NCI-H510A (cell line): ENCODE measurements at places on chromosomes 12 and 14.

GRCh38 chr12:127052511-127053232, 1214.3 kb upstream of the TMEM132C start:
- no peak for DNase-seq

DNA sequence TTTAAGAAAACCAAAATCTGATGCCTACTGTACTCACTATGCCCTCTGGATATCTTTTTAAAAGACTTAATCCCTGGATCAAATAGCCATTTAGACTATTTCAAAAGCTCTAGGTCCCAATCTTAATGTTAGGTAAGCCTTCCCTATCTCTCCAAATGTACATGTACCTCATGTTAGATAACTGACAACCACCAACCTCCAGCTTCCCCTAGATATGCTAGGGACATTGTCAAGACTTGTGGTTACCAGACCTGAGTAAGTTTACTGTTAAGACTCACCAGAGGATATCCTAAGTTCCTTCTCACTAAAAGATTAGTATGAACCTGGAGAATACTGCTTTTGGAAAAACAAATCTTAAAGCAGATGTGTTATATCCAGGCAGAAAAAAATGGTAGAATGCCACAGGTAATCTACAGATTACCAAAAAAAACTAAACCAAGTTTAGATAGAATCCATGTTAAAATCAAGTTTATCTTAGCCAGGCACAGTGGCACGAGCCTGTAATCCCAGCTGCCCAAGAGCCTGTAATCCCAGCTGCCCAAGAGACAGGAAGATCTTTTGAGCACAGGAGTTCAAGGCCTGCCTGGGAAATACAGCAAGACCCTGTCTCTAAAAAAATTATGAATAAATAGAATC, 9.7 kb downstream of the NAP1L1 start:
- no peak for DNase-seq

GRCh38 chr14:49931523-49931922, 38.6 kb downstream of the ARF6 start:
- no peak for DNase-seq

DNA sequence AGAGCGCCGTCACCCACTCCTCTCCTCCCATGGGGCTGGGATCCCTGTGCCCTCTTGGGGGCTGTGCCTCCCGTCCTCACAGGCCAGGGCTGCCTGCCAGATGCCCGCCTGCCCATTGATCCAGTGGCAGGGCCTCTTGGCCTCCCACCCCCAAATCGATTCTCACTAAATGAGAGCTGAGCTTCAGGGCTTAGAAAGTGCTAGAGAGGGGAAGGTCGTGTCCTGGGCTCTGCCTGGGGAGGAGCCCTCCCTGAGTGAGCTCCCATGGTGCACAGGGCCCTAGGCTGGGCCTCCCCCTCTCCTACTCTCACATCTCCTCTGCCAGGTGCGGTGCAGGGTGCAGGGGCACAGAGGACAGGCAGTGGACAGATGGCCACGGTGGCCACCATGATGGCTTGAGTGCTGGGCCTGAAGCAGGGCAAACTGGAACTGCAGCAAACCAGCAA, 9.2 kb downstream of the BEGAIN start:
- DNase-seq, result no peak

DNA sequence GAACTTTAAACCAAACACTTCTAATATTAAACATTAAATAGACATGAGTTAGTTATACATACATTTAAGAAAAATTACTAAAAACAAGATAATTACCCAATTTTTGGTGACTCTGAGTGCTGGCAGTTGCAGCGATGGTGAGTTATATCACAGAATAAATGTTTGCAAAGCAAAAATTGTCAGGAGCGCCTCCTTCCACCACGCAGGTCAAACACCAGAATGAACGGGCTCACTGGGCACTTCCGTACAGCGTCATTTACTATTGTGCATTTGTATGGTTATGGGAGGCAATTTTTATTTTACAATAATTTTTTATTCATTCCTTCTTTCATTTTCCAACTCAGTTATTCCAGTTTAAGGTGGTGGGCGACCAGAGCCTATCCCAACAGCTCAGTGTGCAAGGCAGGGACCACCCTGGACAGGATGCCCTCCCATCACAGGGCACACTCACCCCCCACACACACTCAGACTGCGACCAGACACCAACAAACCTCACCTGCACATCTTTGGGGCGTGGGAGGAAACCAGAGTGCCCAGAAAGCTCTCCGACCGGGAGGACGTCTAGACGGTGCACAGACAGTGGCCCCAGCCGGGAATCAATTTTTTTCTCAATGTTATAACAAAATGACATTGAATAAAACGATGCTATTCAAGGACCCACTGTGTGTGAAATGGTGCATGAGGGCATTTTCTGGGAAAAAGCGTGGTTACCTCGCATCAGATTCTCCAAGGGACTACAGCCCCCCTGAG, 67.2 kb downstream of the TESC start:
- DNase-seq, result no peak

GRCh38 chr14:100605706-100606686, 18.8 kb upstream of the BEGAIN start:
- no peak for DNase-seq

- peak; percentile 23 for DNase-seq
These were observed 15.3 kb downstream of the PELI2 start for GRCh38 chr14:56133547-56133946.

DNA sequence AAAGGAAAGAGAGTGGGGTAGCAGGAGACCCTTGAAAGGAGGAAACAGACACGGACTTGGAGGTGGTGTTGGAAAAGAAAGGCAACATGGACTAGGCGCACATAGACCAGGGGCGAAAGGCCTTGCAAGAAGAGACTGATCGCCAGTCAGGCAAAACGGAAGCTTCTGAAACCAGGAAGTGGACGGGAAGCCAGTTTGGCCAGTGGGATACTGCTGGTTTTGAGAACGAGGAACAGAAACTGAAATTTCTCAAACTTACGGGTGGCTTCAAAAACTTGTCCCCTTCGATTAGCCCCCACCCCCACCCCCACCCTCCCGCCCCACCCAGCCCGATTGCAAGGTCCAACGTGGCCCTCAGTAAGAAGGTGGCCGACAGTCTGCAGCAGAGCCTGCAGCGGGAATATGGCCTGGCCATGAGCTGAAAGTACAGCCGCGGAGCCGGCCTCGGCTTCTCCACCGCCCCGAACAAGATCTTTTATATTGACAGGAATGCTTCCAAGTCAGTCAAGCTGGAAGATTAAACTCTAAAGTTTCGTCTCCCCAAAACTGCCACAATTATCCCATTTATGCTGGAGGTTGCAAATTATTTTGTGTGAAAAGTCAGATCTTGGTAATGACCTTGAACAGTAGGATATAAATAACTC, 364.7 kb downstream of the BCAT1 start:
- no peak for DNase-seq

- DNase-seq, result peak; percentile 23
These were observed 31.0 kb downstream of the FOXN4 start for GRCh38 chr12:109277899-109278762.

DNA sequence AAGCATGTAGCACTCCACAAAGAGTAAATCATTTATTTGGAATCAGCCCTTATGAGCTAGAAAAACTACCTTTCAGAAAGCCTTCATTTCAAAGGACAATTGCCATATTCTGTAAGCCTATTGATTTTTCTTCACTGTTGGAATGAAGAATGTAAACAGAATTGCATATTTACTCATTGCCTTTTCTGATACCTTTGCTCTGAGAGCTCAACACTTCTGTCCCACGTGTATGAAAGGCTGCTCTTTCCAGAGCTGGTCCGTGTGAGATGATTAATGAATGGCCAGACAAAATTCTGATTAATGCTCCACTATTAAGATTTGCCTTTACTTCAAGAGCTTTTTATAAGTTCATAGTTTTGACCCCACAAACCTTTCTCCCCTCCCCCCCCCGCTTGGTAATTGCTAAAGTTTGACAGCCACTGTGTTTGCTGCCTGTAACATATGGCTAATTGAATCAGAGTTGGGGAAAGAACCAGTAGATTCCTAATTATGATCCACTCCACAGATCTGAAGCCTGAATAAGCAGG, 63.0 kb upstream of the PLEKHA5 start:
- DNase-seq, result no peak
